Activated naive CD8-positive, alpha-beta T cell treated with anti-CD3 and anti-CD28 coated beads for 36 hours (primary cell): ENCODE measurements at places on chromosomes 2 and 18. TPM values are rescaled to one million over a fixed set of nuclear protein-coding genes. Genes with fewer than 3 reads are reported as not detected.

The EVA1A gene
- 0.36 TPM for total RNA-seq

The KLF7 gene
- total RNA-seq = 10.1 TPM

The TNFRSF11A gene
- total RNA-seq = 2.7 TPM

The HOXD4 gene
- total RNA-seq = not detected

The SLC40A1 gene
- 3.0 TPM for total RNA-seq

The PAIP2B gene
- 2.4 TPM for total RNA-seq

The TRIM54 gene
- total RNA-seq = 0.24 TPM
